Activated CD4-positive, alpha-beta T cell treated with anti-CD3 and anti-CD28 coated beads, Interleukin-2, amount 10 ng/mL, durations not matched to agents 7 days and 5 days (primary cell): ENCODE measurements at places on chromosomes 16 and 17. TPM values are rescaled to one million over a fixed set of nuclear protein-coding genes. Genes with fewer than 3 reads are reported as not detected.

- peak; percentile 84 for DNase-seq
These were observed 37.2 kb upstream of the BCAR1 start for GRCh38 chr16:75288596-75289120.

- no peak for DNase-seq
These were observed 1.9 kb upstream of the CD68 start for GRCh38 chr17:7577327-7578199.

DNA sequence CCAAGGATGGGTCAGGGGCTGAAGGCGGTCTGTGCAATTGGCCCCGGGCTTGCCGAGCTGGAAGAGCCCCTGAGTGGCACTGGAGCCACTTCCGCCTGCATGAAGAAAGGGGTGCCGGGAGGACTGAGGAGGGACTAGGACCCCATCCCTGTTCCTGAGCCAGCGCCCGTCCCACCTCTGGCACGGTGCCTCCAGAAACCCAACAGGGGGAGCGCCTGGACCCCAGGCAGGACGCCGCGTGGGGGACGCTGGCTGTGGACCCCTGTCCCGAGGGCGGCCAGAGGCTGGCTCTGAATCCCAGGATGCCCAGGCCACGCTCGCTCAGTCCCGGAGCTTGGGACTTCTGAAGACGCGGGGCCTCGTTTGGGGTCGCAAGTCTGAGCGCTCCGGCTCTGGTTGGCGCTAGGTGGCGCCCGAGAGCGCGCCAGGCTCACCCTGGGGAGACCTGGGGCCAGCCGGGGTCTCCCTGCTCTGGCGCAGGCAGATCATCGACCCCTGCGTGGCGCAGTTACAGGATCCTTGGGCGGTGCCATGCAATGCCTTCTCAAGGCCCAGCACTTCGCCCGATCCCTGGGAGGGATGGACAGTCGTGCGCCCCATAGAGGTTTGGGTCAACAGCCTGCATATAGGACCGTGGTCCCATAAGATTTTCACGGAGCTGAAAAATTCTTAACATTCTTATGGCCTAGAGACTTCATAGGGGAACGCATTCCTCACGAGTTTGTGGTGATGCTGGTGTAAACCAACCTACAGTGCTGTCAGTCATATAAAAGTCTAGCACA lies 58.5 kb upstream of the CREBBP start:
- DNase-seq = peak; percentile 62

- DNase-seq = no peak
These were observed 279.8 kb upstream of the SALL1 start for GRCh38 chr16:51430716-51431369.

DNA sequence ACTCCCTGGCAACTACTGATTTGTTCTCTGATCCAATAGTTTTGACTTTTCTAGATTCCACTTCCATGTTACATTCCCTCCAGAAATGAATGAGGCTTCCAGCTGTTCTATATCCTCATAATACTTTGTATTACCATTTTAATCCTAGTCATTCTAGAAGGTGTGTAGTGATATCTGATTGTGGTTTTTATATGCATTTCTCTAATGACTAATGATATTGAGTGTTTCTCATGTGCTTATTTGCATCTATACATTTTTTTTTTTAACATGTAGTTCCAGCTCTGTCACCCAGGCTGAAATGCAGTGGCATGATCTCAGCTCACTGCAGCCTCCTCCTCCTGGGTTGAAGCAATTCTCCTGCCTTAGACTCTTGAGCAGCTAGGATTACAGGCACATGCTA lies 7.3 kb downstream of the ADGRG5 start:
- no peak for DNase-seq

DNA sequence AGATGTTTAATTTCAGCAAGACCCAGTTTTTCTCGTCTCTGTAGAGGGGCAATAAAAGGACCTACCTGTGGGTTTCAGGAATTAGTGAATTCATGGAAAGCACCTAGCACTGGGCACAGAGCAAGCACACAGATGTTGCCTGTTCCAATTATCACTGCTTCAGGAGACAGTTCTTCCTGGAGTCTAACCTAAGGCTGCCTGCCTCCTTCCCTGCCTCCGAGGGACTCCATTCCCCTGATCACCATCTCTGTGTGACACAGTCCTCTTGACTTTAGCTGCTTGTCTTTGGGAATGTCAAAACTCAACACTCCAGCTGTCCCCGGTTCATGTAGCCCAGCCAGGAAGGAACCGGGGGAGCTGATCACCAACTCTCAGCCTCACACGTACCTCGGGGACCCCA lies 474.9 kb downstream of the SLC39A11 start:
- DNase-seq = no peak

GRCh38 chr16:14454391-14454790 lies 175.7 kb downstream of the PARN start:
- DNase-seq = no peak

GRCh38 chr16:58515871-58516767 lies 802 bp downstream of the SETD6 start:
- DNase-seq = peak; percentile 40

- no peak for DNase-seq
These were observed 13.9 kb downstream of the GNGT2 start for GRCh38 chr17:49196520-49196919.

GRCh38 chr17:74512036-74512435 lies 19.2 kb downstream of the CD300LB start:
- DNase-seq = no peak

- no peak for DNase-seq
These were observed 47.9 kb downstream of the SNX20 start for GRCh38 chr16:50632927-50633800.

DNA sequence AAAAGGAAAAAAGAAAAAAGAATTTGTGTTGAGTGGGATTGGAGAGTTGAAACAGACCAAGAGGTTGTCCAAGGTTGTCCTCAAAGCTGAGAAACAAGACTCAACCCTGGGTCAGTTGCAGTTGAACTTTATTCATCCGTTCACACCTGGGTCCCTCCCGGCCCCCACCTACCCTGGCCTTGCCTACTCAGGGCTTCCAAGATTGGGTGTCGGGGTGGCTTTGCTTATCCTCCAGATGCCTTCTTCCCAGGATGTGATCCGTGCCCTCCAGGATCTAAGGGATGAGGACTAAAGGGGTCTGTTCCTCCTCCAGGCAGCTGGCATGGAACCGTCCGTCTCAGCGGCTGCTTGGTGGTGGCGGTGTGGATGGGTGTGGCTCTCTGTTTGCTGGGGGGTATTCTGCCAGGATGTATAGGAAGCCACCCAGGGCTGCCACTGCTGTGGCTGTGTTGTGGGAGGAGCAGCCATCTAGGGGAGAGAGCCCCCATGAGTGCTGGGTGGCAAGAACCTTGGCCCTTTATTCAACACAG lies 10.3 kb upstream of the NAGPA start:
- no peak for DNase-seq

DNA sequence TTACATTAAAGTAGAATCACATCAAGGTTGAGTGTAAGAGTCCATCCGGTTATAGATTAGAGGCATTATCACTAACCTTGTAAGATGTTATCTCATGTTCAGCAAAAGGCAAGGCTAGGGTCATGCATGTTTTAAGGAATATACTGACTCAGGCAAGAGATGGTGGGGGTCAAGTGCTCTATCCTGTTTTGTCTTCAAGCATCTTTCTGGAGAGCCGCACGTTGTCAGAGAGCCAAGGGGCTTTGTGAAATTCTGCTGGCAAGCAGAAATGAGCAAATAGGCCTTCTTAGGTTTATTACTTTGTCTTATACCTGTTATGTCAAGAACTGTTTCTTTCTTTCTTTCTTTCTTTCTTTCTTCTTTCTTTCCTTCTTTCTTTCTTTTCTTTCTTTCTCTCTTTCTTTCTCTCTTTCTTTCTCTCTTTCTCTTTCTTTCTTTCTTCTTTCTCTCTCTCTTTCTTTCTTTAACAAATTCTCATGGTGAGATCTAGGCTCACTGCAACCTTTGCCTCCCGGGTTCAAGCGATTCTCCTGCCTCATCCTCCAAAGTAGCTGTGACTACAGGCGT lies 47.3 kb upstream of the IL34 start:
- DNase-seq = no peak

DNA sequence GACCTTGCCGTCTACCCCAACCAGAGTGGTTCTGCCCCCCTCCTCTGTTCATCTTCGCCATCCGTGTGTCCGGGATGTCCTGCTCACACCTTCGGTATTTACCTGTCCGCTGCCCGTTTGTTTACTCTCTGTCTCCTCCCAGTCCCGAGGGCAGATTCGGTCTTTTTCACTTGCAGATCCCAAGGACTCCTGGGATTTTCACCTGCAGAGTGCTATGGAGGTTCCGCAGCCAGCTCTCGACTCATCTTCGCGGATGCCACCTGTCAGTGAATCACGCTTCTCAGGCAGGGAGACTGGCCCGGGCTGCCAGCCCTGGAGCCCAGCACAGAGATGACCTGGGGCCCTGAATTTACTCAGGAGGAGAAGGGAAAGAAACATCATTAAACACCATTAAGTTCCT lies 8.1 kb downstream of the CRISPLD2 start:
- DNase-seq = no peak

DNA sequence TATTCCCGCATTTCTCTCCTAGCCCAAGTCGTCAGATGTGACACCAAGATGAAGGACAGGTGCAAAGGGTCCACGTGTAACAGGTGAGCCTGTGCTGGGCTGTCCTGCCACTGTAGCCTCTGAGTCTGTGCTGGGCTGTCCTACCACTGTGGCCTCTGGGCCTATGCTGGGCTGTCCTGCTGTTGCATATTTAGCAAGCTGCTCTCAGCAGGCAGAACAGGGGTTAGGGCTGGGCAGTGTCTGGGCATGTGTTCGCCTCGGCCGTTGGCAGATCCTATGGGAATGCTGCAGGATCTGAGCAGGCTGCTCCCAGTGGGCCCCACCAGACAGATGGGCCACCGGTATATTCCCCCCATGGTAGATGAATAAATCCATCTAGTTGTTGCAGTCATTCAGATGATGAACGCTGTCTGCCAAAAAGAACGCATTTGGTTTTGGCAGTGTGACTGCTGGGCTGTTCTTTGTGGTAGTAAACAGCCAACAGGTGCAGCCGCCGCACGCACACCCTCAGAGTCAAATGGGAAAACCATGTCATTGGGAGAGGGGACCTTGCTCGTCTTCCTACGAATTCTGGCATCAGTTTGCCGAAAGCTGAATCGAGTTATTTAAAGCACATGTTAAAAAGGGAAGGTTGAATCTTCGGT lies 49.2 kb downstream of the CRISPLD2 start:
- DNase-seq = no peak

- no peak for DNase-seq
These were observed 121.4 kb downstream of the SKAP1 start for GRCh38 chr17:48308581-48308980.

- DNase-seq = no peak
These were observed 22.7 kb downstream of the ZNF652 start for GRCh38 chr17:49339354-49339753.

DNA sequence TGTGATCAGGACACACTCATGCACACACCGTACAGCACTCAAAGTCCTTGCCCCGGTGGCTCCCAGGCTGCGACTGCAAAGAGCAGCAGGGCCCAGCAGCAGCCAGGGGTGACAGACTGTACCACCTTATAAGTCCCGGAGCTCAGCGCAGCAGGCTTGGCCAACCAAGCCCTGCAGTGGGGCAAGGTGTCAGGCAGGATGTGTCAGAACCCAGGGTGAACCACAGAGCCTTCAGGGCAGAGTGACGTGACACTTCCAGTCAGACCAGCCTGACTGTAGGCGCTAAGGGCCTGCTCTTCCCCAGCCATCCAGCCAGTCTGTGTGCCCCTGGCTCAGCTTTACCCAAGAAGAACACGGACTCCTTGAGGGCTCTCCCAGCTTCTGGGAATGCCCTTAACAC lies 204.1 kb downstream of the COPRS start:
- DNase-seq = no peak

- no peak for DNase-seq
These were observed at the start of gene KREMEN2 for GRCh38 chr16:2963723-2964474. Gene KREMEN2 (plus strand): TSS chr16:2964275. CDS start chr16:2964521, 246 bp downstream.

DNA sequence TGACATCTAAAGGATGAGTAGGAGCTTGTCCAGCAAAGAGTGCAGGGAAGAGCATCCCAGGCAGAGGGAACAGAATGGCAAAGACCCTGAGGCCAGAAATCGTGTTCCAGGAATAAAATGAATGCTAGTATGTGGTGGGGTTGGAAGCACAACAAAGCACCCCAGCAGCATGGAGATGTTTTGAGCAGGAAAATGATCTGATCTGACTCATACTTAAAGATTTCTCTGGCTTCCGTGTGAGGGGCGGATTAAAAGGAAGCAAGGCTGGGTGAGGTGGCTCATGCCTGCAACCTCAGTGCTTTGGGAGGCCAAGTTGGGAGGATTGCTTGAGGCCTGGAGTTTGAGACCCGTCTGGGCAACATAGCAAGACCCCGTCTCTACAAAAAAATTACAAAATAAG lies 2.3 kb downstream of the SLC5A11 start:
- no peak for DNase-seq

DNA sequence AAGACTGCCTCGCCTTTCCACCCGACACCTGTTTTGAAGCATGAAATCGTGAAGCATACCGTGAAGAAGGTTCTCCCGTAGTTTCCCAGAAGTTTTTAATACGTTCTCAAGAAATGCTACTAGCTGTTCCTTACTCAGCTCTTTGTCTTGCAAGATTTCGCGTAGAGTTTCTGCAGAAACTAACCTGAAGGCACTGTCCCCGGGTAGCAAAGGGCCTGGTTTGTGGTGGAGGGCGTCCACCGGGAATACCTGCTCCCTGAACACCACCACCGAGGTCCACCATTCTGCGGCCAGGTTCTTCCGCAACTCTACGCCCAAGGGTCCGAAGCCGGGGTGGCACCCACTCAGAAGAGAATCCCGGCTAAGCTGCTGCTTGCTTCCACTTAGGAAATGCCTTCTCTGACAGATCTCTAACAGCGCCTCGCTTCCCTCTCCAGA lies 487 bp downstream of the POLG2 start:
- DNase-seq = no peak

GRCh38 chr17:31696184-31696602 lies 162.9 kb downstream of the COPRS start:
- DNase-seq = no peak

DNA sequence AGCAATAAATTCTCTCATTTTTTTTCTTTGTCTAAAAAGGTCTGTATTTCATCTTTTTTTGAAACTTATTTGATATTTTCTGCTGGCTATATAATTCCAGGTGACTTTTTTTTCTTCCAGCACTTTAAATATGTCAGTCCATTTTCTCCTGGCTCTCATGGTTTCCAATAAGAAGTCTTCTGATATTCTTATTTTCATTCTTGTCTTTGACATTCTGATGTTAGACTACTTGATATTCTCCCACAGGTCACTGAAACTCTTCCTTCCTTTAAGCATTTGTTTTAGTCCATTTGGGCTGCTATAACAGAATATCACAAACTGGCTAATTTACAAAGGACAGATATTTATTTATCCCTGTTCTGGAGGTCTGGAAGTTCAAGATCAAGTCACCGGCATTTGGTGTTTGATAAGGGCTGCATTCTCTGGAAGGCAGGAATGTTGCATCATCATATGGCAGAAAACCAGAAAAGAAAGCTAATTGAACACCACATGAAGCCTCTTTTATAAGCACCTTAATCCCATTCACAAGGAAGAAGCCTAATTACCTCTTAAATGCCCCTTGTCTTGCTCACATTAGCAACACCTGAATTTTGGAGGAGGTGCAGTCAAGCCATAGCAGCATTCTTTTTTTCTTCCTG lies 242.1 kb upstream of the TNRC6C start:
- DNase-seq = no peak

GRCh38 chr17:61561354-61561753 lies 29.7 kb downstream of the NACA2 start:
- DNase-seq = no peak

GRCh38 chr17:927611-928461 lies 51.7 kb downstream of the NXN start:
- DNase-seq = no peak

Gene CRYBA1
- total RNA-seq = not detected

Gene RNF151
- total RNA-seq = not detected

Gene EFNB3
- total RNA-seq = not detected

Gene HAS3
- 0.67 TPM for total RNA-seq

Gene FOXN1
- total RNA-seq = not detected

Gene SLC35G6
- not detected for total RNA-seq

Gene MYH8
- not detected for total RNA-seq

Gene TOP2A
- total RNA-seq = 522 TPM

Gene CHST5
- not detected for total RNA-seq
